Myometrial cell (primary cell): ENCODE measurements at places on chromosomes 7 and 10. TPM values are rescaled to one million over a fixed set of nuclear protein-coding genes. Genes with fewer than 3 reads are reported as not detected.

The ANXA8 gene
- total RNA-seq: 1.8 and 5.5 TPM in 2 replicates

The FRAT1 gene
- 1.4 and 1.9 TPM in 2 replicates for total RNA-seq

The PNLIPRP3 gene
- total RNA-seq: not detected in 2 replicates

The ZNF22 gene
- total RNA-seq: 13.5 and 14.0 TPM in 2 replicates

The MALRD1 gene
- 0.29 and 0.53 TPM in 2 replicates for total RNA-seq

The NANOS1 gene
- under 0.01 and 0.58 TPM in 2 replicates for total RNA-seq

The ZNF800 gene
- 12.4 and 17.6 TPM in 2 replicates for total RNA-seq

The ALKBH4 gene
- total RNA-seq: 10.3 and 42.7 TPM in 2 replicates
